ENCODE measurements at places on chromosomes 16 and 17. TPM values are rescaled to one million over a fixed set of nuclear protein-coding genes. Genes with fewer than 3 reads are reported as not detected.
A peak's percentile ranks its signal among the peaks of the same experiment; 100 is the strongest.

GRCh38 chr17:737561-738113, 5.2 kb downstream of the TLCD3A start:
- no peak overlapping the region for H3K4me3 ChIP-seq
- H3K4me1 ChIP-seq = no peaks in the 10 kb centered on the region
- H3K27me3 ChIP-seq = no peaks in the 10 kb centered on the region
- DNase-seq = no peak
- H3K36me3 ChIP-seq = no peaks in the 10 kb centered on the region

The KCNG4 gene
- not detected for total RNA-seq

GRCh38 chr17:31274252-31274651, 22.8 kb downstream of the OMG start:
- H3K27ac ChIP-seq = no peak overlapping the region
- no peak for DNase-seq
- H3K36me3 ChIP-seq = no peaks in the 10 kb centered on the region
- H3K27me3 ChIP-seq = no peaks in the 10 kb centered on the region

The TERB1 gene
- 0.33 TPM for total RNA-seq

The TP53TG3F gene
- total RNA-seq = not detected

The TIMP2 gene
- total RNA-seq = 72.0 TPM

DNA sequence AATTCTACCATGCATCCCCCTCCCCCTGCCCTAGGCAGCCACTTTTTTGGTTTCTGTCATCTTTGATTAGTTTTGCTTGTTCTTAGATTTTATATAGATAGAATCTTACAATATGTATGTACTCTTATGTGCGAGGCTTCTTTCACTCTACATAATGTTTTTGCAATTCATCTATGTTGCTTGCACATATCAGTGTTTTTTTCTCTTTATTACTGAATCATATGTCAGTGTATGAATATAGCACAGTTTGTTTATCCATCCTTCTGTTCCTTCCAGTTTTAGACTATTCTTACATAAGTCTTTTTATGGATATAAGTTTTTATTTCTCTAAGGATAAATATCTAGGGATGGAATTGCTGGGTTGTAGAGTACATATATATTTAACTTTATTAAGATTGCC, 26.6 kb downstream of the NLK start:
- no peak overlapping the region for H3K4me3 ChIP-seq
- no peaks in the 10 kb centered on the region for H3K36me3 ChIP-seq
- H3K27me3 ChIP-seq = no peaks in the 10 kb centered on the region

DNA sequence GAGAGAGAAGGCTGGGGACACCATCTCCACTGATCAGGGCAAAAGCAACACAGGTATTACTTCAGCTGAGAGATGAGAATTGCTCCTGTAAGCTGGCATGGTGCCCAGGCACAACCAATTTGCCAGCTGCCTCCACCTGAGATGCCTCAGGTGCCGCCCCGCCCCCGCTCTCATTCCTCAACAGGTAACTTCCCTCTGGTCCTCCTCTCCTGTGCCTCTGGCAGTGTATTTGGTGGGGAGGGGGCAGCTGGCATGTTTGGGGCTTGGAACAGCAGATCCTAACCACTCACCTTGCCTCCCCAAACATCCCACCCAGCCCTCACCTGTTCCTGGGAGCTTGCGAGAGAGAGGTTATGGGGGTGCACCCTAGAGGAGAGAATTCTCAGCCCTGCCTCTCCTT, 2.9 kb upstream of the SRCIN1 start:
- H3K27me3 ChIP-seq = peaks cover 3% of the 10 kb centered on the region
- peak; percentile 86 for DNase-seq
- H3K27ac ChIP-seq = no peak overlapping the region
- no peaks in the 10 kb centered on the region for H3K4me1 ChIP-seq

DNA sequence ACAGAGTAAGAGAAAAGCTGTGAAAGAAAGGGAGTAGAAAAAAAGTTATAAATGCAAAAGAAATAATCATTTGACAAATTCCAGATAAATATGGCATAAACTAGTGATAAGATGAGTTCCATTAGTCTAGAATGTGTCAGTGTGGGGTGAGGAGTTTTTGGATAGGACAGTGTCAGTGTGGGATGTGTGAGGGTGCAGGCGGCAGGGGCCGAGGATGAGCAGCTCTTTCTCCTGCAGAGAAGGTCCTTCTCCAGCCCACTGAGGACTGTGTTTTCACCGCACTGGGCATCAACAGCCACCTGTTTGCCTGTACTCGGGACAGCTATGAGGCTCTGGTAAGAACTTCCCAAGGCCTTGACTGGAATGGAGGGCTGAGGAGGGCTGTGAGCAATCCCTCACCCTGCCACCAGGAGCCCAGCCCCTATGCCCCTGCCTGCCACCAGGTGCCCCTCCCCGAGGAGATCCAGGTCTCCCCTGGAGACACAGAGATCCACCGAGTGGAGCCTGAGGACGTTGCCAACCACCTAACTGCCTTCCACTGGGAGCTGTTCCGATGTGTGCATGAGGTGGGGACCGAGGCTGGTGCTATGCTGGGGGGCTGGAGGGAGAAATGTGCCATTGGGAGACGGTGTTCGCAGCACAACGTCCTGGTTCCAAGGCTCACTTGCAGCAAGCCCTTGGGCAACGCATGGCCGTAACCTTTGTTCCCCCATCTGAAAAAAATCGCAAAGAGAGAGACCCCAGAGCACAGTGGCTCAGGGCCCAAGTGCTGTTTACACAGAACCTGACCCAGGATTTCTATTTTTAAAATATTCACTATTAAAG, 13.1 kb downstream of the RAPGEFL1 start:
- H3K36me3 ChIP-seq = no peaks in the 10 kb centered on the region
- H3K27ac ChIP-seq = peak overlapping the region; percentile 58

The TM4SF5 gene
- not detected for total RNA-seq

- no peak overlapping the region for H3K4me3 ChIP-seq
- no peaks in the 10 kb centered on the region for H3K36me3 ChIP-seq
- H3K27ac ChIP-seq = peak overlapping the region; percentile 74
Measured at GRCh38 chr17:15966183-15966878, 21.4 kb downstream of the ADORA2B start.

GRCh38 chr16:86494039-86494564, 16.2 kb upstream of the FOXF1 start:
- H3K4me3 ChIP-seq = no peak overlapping the region
- DNase-seq = no peak
- H3K27ac ChIP-seq = no peak overlapping the region
- no peaks in the 10 kb centered on the region for H3K4me1 ChIP-seq
- H3K36me3 ChIP-seq = no peaks in the 10 kb centered on the region

The PRKCA gene
- total RNA-seq = 6.6 TPM

GRCh38 chr17:62045109-62045508, 20.0 kb downstream of the MED13 start:
- H3K4me3 ChIP-seq = no peak overlapping the region
- no peaks in the 10 kb centered on the region for H3K36me3 ChIP-seq

- no peaks in the 10 kb centered on the region for H3K36me3 ChIP-seq
- H3K4me1 ChIP-seq = no peaks in the 10 kb centered on the region
- DNase-seq = no peak
- no peak overlapping the region for H3K27ac ChIP-seq
- H3K27me3 ChIP-seq = no peaks in the 10 kb centered on the region
- H3K4me3 ChIP-seq = no peak overlapping the region
Measured at GRCh38 chr16:58426966-58427365, 34.7 kb downstream of the GINS3 start.

DNA sequence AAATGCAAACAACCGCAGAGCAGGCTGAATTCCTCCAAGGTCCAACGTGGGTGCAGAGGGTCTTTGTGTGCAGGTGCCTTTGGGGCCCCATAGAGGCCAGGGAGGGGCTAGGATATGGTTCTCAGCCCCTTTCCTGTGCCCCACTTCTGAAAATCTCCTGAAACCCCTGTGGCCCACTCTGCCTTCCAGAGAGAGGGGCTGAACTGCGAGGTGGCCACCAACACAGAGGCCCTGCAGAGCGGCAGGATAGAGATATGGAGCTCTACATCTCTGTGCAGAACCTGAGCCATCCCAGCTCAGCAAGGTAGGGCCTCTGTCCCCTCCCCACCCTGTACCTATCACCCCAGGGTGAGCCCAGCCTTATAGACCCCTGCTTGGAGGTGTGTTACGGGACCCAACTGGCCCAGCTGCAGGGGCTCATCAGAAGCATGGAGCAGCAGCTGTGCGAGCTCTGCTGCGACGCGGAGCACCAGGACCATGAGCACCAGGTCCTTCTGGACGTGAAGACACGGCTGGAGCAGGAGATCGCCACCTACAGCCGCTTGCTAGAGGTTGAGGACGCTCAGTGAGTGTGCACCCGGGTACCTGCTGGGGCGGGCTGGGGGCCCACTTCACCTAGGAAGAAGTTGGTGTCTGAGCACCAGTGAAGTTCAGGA, 5.5 kb downstream of the USP6 start:
- H3K4me1 ChIP-seq = no peaks in the 10 kb centered on the region
- no peaks in the 10 kb centered on the region for H3K36me3 ChIP-seq
- no peak overlapping the region for H3K27ac ChIP-seq

- no peak overlapping the region for H3K4me3 ChIP-seq
- no peaks in the 10 kb centered on the region for H3K36me3 ChIP-seq
- no peaks in the 10 kb centered on the region for H3K27me3 ChIP-seq
Measured at GRCh38 chr16:19994466-19995170, 79.1 kb downstream of the GPR139 start.

The CDK5R1 gene
- 0.88 TPM for total RNA-seq

DNA sequence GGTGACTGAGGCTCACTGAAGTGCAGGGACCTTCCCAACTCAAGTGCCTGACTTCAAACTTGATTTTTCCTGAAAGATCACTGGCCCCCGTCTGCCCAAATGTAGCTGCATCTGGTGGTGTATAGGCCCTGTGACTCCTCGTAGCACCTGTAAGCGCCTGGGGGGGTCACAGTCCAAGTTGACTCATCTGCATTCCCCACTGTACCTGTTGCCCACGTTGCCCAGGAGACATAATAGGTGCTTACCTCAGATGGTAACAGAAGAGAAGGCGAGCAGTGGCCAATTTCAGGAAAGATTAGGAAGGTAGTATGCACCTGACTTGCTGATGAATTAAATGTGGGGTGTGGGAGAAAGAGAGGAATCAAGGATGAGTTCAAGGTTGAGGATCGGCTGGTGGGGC, 44.1 kb upstream of the EMP2 start:
- H3K36me3 ChIP-seq = no peaks in the 10 kb centered on the region
- no peak overlapping the region for H3K27ac ChIP-seq
- no peak overlapping the region for H3K4me3 ChIP-seq

The LITAFD gene
- not detected for total RNA-seq

- H3K4me1 ChIP-seq = peaks cover 45% of the 10 kb centered on the region
- H3K27ac ChIP-seq = peak overlapping the region; percentile 95
- H3K36me3 ChIP-seq = no peaks in the 10 kb centered on the region
- H3K27me3 ChIP-seq = no peaks in the 10 kb centered on the region
- no peak overlapping the region for H3K4me3 ChIP-seq
- no peak for DNase-seq
Measured at GRCh38 chr16:31127182-31127581, 8.3 kb downstream of the PRSS8 start.

DNA sequence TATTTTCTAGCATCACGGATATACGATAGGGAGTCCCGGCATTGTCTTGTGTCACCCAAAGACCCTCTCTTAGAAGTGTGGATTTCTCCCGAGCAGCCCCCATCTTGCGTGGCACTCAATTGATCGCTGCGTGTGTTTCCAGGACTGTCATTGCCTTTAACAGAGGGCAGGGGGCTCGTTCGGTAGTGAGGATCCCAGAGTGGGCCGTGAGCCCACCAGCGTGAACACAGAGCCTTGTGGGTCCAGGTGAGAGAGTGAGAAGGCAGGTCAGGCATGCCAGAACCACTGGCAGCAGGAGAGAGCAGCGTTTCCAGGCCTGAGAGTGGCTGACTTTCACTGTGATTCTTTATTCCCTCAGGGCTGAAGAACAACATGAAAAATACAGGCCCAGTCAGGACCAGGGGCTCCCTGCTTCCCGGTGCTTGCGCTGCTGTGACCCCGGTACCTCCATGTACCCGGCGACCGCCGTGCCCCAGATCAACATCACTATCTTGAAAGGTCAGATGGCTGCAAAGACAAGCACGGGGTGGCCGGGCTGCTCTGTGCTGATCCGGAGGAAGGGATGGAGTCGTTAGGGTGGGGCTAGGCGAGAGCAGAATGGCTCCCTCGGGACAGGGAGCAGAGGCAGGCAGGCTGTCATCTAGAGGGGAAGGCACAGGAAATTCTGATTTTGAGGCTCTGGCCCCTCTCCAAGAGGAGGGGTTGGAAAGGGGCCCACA, 22.4 kb downstream of the C1QTNF1 start:
- H3K4me1 ChIP-seq = no peaks in the 10 kb centered on the region
- no peaks in the 10 kb centered on the region for H3K36me3 ChIP-seq
- no peaks in the 10 kb centered on the region for H3K27me3 ChIP-seq
- peak overlapping the region; percentile 15 for H3K27ac ChIP-seq

The PALB2 gene
- total RNA-seq = 10.4 TPM

DNA sequence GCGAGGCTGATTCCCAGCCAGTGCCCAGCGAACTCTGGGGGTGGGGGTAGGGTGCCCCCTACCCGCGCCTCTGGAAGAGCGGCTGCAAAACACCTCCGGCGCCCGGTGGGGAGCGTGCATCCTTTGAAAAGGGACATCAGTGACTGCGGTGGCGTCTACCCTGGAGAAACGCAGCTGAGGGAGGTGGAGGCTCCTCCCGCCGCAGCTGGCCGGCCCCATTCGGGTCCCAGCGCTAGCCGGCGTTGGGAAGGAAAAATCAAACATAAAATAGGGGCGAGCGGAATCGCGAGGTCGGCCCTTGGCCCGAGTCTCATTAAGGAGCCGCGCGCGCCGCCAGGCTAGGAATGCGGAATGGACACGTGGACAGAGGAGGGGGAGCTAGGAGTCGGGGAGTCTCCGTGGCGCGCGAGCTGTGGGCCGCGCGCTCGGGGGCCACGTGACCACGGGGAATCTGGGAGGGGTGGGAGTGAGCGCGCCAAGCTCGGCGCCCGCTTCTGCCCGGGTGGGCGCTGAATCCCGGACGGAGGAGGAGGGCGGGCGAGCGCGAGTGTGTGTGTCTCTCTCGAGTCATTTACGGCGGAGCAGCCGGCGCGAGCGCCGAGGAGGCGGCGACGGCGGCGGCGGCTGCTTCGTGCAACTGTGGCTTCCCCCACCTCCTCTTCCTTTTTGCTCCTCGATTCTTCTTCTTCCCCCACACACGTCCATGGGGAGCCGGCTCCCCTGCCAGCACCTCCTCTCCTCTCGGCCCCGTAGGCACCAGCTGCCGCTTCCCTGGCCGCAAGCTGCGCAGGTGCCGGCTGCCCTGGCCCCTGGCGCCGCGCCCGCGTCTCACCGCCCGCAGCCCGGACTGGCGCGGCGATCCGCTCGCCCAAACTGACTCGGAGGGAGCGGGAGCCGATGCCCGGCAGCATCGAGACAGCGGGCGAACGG, at the start of gene TMEM132E:
Gene TMEM132E (plus strand): TSS at position 566 of the 930 bp plus-strand sequence. CDS start 1,495 bp downstream, outside the sequence.
- H3K27me3 ChIP-seq = peaks cover 6% of the 10 kb centered on the region
- H3K4me1 ChIP-seq = peaks cover 21% of the 10 kb centered on the region
- H3K4me3 ChIP-seq = peak within 1 kb of the TSS; percentile 59
- H3K27ac ChIP-seq = no peak within 1 kb of the TSS
- no peaks in the 10 kb centered on the region for H3K36me3 ChIP-seq
- DNase-seq = peak; percentile 57

Data from breast epithelium (tissue), 4 donors.